ENCODE measurements at places on chromosomes 11 and 22.

- no peak for DNase-seq
Measured at GRCh38 chr11:113373981-113374560, 13.5 kb upstream of the ANKK1 start.

GRCh38 chr11:123475469-123475868 lies 45.4 kb downstream of the GRAMD1B start:
- no peak for DNase-seq

- no peak for DNase-seq
Measured at GRCh38 chr22:36432592-36433317, 45.0 kb upstream of the MYH9 start.

GRCh38 chr11:79007771-79008402 lies 432.9 kb downstream of the TENM4 start:
- DNase-seq = no peak

DNA sequence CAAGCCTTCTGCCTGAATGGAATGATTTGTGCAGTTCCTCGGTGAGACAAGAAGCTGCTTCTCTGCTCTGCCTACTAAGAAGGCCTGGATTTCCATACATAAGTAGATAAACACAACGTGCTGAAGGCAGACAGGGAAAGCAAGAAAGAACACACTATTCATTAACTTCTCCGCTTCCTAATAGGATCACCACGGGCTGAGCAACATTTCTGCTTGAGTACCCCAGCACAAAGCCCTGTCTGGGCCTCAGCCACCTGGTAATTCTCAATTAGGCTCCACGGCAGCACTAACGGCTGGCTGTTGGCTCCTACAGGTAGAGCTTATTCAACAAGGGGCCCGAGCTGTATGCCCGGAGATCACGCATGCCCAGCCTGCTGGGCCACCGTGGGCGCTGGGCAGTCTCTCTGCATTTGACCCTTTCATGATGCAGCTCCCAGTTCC lies 1156.6 kb downstream of the TBC1D22A start:
- no peak for DNase-seq

DNA sequence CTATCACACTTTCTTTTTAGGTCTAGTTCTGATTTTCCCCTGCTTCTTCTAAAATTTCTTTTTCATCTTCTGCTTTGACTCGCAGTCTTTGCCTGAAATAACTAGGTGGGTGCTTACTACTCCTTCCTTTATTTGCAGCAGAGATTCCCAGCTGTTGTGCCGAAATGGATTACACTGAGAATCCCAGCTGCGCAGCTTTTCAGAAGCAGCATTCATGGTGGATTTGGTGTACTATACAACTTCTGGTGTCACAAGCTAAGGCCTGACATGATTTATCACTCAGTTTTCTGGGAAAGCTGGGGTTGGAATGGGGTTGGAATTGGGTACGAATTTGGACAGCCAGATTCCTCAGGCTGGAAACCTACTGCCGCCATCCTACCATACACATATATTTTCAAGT lies 6.0 kb upstream of the XKR3 start:
- DNase-seq = no peak

DNA sequence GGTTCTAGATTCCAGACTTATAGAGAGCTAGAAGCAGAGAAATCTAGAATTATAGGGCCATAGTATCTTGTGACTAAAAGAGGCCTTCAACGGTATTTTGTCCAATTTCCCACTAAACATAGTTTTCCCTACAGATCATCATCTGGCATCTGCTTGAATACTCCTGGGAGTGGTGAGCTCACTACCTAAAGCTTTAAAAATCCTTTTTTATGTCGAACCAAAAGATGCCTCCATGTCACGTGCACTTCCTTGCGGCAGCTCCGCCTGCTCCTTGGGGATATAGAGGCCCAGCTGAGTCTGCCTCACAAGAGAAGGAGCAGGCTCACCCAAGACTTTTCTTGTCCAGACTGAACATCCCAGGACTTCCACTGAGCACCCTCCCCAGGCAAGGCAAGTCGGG lies 4.3 kb upstream of the MB start:
- no peak for DNase-seq

DNA sequence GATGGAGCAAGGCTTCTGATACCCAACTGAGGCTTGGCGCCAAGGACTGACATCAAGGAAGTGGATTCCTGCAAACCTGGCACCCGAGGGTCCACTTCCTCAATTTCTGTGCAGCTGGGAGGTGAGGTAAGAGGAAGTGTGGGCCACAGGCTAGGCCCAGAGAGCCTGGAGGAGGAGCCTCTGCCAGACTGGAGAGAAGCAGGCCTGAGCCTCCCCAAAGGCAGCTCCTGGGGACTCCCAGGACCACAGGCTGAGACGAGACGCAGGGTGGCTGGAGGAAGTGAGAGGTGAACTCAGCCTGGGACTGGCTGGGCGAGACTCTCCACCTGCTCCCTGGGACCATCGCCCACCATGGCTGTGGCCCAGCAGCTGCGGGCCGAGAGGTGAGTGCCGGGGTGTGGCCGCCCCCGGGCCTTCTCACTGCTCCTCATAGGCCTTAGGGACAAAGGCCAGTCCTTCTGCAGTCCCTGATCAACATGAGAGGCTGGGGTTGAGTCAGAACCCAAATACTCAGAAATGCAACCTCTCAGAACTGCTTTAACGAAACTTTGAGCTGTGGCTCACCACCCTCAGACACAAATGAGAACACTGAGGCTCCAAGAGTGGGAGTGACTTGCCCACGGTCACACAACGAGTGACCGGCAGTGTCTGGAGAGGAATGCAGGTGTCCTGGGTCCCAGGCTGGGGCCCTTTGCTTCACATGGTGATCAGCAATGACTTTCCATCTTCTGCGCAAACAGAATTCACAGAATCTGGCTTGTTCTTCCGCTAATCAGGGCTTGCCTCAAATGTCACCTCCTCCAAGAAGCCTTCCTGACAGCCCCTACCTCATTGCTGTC lies at the start of gene NCF4:
Gene NCF4, plus strand, starts transcription at position 186 of the 839 bp plus-strand sequence. Its CDS starts 166 bp downstream, at position 352.
- no peak for DNase-seq

GRCh38 chr11:20337526-20338154 lies 25.9 kb upstream of the HTATIP2 start:
- no peak for DNase-seq

DNA sequence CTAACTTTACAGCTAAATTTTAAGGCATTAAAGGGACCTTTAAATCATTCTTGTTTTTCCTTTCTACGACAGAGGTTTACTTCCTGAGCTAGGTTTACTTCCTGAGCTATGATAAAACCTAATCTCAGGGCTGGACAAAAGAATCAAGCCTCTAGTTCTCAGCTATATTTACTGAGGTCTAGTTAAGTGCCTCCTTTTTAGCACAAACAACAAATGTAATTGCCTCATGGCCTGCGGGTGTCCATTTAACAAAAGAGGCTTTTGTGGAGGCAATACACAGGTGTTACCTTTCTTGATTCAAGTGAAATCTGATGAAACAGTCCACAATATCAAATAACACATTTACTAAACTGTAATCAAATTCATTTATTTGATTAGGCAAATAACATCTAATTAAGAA lies 67.3 kb downstream of the IMMP1L start:
- DNase-seq = no peak

GRCh38 chr11:66022401-66023185 lies 3.7 kb downstream of the CATSPER1 start:
- DNase-seq = peak; percentile 58

GRCh38 chr11:61377461-61378160 lies 14.8 kb upstream of the TMEM216 start:
- no peak for DNase-seq

GRCh38 chr11:131889760-131890581 lies 519.6 kb downstream of the NTM start:
- no peak for DNase-seq

GRCh38 chr11:125772834-125773505 lies 5.7 kb downstream of the PATE2 start:
- DNase-seq = no peak

- DNase-seq = no peak
Measured at GRCh38 chr22:36728505-36728904, 25.0 kb upstream of the CACNG2 start.

- DNase-seq = no peak
Measured at GRCh38 chr11:125371431-125371935, 124.6 kb downstream of the FEZ1 start.

GRCh38 chr11:23696688-23697415 lies 800.0 kb upstream of the LUZP2 start:
- DNase-seq = no peak

Data from stimulated activated CD4-positive, alpha-beta T cell treated with anti-CD3 and anti-CD28 coated beads, Interleukin-12 subunit alpha, Interleukin-12 subunit beta, amount 100 ng/mL, for 24 hours (primary cell).